ENCODE measurements at places on chromosomes 4 and X. TPM values are rescaled to one million over a fixed set of nuclear protein-coding genes. Genes with fewer than 3 reads are reported as not detected.

DNA sequence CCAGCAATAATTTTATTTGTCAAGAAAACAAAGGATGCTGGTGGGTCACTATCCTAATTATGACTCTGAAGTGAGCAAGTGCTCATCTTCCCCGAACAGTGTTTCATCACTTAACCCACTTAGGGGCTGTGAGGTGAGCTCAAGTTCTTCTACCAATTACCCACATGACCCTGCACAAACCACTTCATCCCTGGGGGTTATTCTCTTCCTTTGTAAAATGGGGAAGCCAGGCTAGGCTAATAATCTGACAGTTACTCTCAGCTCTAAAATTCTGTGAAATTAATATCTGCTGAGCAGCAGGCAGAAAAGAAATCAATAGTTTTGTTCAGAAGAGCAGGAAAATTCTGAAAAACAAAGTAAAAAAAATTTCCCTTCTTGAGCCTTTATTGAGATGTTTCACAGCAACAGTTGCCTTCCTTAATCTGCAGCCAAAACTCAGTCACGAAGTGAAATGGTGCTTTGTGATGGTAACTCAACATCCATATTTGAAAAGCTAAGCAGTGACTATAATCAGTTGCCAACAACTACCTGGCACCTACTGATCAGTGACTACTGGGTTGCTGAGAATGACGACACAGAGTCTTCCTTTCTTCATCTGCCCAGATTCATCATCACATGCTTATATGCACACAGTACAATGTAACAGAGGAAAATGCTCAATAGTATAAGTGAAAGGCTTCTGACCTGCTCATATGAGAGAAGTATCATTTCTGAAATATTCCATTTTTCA, 24.1 kb downstream of the ATP8A1 start:
- no peak for DNase-seq
- H3K27ac ChIP-seq, result no peak overlapping the region
- peaks cover 12% of the 10 kb centered on the region for H3K4me1 ChIP-seq
- H3K4me3 ChIP-seq, result no peak overlapping the region
- H3K36me3 ChIP-seq, result no peaks in the 10 kb centered on the region
- no peaks in the 10 kb centered on the region for H3K27me3 ChIP-seq

- H3K4me3 ChIP-seq, result no peak overlapping the region
- no peak for DNase-seq
- no peak overlapping the region for H3K27ac ChIP-seq
- H3K36me3 ChIP-seq, result no peaks in the 10 kb centered on the region
- peaks cover 6% of the 10 kb centered on the region for H3K4me1 ChIP-seq
These were observed 193.0 kb upstream of the C1QTNF7 start for GRCh38 chr4:15234856-15235126.

DNA sequence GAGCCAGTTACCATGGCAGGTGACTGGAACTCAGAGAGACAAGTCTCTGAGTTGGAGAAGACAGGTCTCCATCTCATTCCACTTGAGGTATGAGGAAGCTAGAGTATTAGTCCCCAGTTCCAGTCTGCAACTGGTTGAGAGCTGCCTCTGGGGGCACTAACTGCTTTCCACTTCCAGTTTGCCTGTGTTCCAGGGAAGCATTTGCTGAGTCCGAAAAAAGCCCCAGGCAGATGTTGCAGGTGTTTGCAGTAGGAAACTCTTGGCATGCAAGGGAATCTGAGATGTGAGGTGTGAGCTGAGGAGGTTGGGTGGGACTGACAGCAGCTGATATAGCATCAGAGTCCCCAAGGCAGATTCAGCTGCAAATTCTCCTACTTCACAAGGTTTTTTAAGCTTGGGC, 272.2 kb upstream of the CASK start:
- no peaks in the 10 kb centered on the region for H3K4me1 ChIP-seq
- peak; percentile 59 for DNase-seq
- no peaks in the 10 kb centered on the region for H3K36me3 ChIP-seq
- H3K27me3 ChIP-seq, result no peaks in the 10 kb centered on the region

DNA sequence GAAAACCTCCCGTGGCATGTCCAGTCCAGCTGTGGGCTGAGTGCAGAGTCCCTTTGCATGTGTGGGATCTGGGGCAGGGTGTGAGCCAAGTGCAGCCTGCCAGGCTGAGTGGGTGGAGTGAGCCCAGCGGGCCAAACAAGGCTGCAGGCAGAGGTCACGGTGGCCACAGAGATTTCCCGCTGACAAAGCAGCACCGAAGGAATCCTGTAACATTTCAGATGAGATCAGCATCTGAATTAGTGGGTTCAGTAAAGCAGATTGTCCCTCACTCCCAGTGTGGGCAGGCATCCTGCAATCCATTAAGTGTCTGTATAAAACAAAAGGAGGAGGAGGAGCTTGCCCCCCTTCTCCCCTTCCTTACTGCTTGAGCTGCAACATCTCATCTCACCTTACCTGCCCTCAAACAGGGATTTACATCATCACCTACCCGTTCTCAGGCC, 324.4 kb downstream of the FAT4 start:
- no peaks in the 10 kb centered on the region for H3K27me3 ChIP-seq
- no peak overlapping the region for H3K4me3 ChIP-seq
- no peaks in the 10 kb centered on the region for H3K4me1 ChIP-seq
- H3K27ac ChIP-seq, result no peak overlapping the region
- H3K36me3 ChIP-seq, result no peaks in the 10 kb centered on the region
- DNase-seq, result peak; percentile 91

GRCh38 chrX:133668225-133668931, 253.1 kb upstream of the GPC4 start:
- no peaks in the 10 kb centered on the region for H3K27me3 ChIP-seq
- no peak overlapping the region for H3K4me3 ChIP-seq
- DNase-seq, result no peak
- no peak overlapping the region for H3K27ac ChIP-seq

Gene SUPT20HL1
- not detected for total RNA-seq

Gene TIMM8A
- 8.3 TPM for total RNA-seq

Gene CSAG3
- 0.35 TPM for total RNA-seq

Gene SRPX
- 2.0 TPM for total RNA-seq
